ENCODE measurements at places on chromosomes 7 and 10. TPM values are rescaled to one million over a fixed set of nuclear protein-coding genes. Genes with fewer than 3 reads are reported as not detected.

ANXA8L1 gene
- not detected for total RNA-seq

GRCh38 chr7:46654546-46655443, 733.7 kb upstream of the IGFBP3 start:
- peak; percentile 96 for DNase-seq

- peak; percentile 6 for DNase-seq
Measured at GRCh38 chr7:85510287-85510686, 323.4 kb upstream of the SEMA3D start.

- no peak for DNase-seq
Measured at GRCh38 chr10:47175181-47176123, 124.5 kb upstream of the GDF10 start.

MDFIC gene
- 13.9 TPM for total RNA-seq

GRCh38 chr10:70588255-70588654, 14.3 kb downstream of the PRF1 start:
- DNase-seq, result no peak

DNA sequence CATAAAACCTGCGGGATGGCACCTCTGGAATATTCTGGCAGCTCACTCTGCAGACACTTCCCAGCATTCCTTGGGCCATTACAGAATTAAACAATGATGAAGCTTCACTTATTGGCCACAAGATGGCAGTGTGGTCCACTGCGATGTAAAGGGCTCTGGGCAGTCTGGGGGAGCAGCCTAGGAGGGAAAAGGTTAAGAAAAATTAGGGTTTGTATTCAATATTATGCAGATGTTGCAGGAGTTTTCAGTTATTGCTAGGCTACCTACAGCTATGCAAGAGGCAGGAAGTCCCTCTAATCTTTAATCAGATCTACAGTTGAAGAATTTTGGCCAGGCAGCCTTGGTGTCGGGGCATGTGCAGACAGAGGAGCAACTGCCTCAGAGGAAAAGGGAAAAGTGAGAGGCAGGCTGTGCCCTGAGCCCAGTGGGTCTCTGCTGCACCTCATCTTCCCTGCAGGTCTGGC, 233.2 kb upstream of the PRSS1 start:
- DNase-seq, result peak; percentile 58

DNA sequence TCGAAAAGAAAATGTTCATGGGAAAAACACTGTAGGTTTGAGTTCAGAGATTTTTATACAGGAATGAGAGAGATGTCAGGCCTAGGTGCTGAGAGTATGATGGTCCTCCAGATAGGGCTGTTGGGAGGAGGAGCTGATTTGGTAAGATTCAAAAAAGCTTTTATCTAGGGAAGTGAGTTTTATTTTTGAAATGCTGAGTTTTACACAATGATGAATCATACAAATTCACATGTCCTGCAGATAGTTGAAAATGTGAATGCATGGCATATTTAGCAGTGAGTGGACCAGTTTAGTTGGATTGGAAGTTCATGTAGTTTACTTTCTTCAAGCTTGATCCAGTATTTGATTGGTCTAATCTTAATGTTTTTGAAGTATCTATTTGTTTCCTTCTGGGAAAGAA, 154.8 kb downstream of the LRRC4 start:
- DNase-seq, result no peak

GLUD1 gene
- total RNA-seq, result 243 TPM

- DNase-seq, result no peak
Measured at GRCh38 chr7:40403703-40404476, 269.1 kb downstream of the SUGCT start.

DNA sequence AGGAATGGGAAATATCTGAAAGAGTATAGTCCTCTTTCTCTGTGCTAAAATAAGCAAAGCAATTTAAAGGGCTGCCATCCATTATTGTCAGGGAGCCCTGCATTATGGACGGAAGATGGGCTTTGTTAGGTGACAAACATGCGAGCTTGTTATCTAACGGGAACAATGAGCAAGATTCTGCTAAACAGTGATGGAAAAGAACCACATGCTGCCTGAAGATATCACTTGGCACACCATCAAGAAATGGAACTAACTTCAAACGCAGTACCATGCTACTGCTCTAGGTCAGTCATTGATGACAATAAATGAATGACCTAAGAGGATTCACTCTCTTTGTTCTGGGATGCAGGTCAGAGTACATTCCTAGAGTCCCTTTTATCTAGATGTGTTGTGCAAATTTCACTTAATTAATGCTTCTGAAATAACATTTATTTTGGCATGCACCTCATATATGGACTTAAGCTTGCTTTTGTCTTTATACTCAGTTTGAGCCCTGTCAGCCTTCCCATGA, 175.7 kb upstream of the PTN start:
- DNase-seq, result no peak

NRCAM gene
- total RNA-seq, result 116 TPM

ATG9B gene
- total RNA-seq, result not detected

RELN gene
- total RNA-seq, result 4.8 TPM

DNA sequence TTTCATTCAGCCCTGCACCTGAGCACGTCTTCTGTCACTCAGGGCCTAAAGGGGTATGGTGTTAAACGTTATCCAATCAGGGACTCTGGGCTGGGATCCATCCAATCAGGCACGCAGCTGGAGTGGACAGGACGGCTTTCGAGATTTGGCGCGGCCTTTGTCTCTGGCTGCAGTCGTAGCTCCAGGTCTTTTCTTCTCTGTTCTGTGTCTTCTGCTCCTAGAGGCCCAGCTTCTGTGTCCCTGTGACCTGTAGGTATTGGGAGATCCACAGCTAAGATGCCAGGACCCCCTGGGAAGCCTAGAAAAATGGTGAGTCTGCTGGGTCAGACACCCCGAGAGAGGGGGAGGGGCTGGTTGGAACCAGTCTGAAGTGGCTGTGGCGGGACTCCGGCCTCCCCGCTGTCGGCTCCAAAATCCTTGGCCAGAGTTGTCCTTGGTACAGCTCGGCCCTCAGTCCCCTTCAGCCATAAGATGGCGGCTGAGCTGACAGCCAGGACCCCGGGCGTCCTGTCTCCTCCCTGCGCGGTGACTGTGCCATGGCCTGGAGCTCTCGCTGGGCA, 11.7 kb upstream of the ZNF680 start:
- peak; percentile 61 for DNase-seq

DNA sequence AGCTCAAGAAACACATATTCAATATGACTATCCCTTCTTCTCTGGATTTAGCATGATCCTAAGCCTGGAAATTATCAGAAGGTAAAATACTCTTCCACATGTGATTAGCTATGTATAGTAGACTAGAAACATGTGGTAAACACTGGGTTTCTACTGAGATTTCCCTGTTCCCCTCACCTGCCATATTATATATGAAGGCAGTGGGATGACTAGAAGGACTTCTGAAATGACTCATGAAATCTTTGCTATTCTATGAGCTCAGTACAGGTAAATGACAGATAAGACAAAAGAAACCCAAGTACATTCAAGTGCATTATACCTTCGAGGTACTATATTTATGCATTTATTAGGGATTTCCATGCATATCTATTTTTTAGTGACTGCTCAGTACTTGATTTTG, 152.9 kb downstream of the DNAJB9 start:
- no peak for DNase-seq

THSD7A gene
- 2.5 TPM for total RNA-seq

GRCh38 chr10:32167450-32167849, 111.2 kb upstream of the KIF5B start:
- no peak for DNase-seq

GRCh38 chr7:98669329-98670000, 52.4 kb downstream of the NPTX2 start:
- no peak for DNase-seq

DNA sequence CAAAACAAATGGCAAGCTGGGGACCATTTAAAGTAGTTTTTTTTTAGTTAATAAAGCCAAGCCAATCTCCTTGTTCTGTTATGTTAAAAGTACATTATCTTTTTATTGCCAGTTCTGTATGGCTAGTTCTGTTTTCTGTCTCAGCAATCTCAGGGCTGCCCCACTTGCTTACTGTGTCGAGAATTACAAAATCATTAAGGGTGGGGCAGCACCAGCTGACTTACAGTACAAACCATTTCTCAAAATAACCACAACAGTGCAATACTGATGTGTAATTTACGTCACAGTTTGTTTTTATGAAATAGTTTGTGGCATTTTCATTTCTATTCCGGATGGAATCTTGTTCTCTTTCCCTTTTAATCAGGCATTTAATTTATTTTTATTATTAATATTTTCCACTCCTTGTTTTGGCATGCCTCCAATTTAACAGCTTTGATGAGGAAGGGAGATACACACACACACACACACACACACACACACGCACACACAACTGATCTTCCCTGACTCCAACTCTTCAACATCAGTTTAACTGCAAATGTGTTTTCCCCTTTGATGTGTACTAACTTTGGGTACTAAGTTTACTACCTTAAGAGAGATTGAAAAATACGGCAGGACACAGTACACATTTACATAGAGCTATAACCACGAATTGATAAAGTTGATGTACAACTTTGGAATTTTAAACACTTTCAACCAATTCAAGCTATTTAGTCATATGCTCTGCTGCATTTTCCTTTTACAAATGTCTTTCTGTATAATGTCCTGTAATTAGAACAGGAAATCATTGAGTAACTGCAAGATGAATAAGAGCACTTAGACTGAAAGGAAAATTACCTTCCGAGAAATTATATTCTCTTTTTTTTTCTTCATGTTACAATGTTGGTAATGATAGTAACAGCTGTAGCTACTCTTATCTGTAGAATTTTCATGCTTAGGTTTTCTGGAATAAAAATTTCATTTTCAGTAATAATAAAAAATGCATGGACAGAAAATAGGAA, 91.5 kb downstream of the ARID5B start:
- peak; percentile 76 for DNase-seq

- DNase-seq, result no peak
Measured at GRCh38 chr10:102066399-102067088, 1.4 kb downstream of the HPS6 start.

ANKRD30A gene
- total RNA-seq, result not detected

DNA sequence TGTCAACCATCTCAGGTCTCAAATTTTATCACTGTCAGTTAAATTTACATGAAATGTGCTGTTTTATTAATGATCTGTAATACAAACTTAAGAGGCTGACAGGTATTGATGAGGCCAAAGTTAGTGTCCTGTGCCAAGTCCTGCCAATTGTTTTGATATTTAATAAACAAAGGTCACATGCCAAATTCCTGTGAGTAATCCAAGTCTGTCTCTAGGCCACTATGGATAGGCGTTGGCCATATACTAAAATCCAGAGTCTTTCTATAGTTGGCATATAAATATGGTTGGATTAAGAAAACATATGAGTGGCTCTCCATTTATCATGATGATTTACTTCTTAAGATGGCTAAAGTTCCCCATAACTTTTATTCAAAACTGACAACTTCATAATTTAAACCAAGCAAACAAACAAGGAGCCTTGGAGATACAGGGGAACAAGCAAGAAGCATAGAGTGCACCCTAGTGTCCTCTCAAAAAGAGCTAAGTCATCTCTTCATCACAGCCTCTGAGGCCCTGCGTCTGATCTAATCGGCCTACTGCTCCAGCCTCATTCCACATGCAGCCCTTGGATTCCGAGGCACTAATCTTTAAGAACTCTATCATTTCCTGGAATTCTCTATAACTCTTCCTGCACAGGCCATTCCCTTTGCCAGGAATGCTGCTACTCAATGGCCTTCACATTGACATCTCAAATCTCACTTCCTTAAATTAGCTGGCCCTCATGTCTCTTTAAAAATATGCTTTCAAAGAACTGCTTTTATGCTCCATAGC, 32.7 kb upstream of the NRCAM start:
- no peak for DNase-seq

- DNase-seq, result no peak
Measured at GRCh38 chr7:41584746-41585145, 118.1 kb downstream of the INHBA start.

- no peak for DNase-seq
Measured at GRCh38 chr7:103010211-103010610, 64.4 kb downstream of the FBXL13 start.

DNA sequence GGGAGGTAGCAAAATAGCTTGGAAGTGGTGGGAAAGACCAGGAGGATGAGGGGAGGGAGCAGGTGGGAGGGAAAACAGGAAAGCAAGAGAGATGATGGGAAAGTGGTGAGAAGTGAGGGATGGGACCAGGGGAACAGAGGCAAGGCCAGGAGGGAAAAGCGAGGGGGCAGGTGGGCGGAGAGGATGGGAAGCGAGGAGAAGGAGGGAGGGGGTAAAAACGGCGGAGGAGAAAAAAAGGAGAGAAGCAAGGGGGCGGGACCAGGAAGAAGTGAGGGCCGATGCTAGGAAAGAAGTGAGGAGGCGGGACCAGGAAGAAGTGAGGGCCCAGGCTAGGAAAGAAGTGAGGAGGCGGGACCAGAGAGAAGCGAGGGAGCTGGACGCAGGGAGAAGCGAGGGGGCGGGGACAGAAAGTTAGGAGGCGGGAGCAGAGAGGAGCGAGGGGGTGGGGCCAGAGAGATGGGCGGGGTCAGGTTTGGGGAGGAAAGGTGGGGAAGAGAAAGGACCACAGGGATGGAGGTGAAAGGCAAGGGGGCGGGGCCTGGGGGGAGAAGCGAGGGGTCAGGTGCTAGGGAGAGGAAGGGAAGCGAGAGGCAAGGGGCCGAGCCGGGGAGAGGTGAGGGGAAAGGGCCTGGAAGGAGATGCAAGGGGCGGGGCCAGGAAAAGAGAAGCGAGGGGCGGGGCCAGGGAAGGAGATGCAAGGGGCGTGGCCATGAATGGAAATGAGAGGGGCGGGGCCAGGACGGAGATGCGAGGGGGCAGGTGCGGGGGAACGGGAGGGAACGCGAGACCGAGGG, 984 bp downstream of the SMURF1 start:
- DNase-seq, result peak; percentile 88

GRCh38 chr10:33939892-33940291, 605.4 kb upstream of the NRP1 start:
- DNase-seq, result no peak

DNA sequence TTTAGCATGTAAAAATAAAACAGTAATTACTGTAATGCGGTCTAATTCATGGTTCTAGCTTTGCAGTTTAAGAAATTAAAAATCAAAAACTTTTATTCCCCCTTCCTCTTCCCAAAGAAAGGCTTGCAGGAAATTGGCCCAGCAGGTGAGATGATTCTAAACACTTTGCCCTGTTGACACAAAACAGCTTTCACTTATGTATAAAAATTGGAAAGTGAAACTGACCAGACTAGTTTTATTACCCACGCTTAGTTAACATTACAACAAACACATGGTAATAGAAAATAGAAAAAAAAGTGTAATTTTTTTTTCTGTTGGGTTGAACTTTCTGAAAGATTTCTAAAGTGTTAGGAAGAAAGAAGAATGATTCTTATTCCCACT, 1.2 kb upstream of the CCDC6 start:
- peak; percentile 22 for DNase-seq

- no peak for DNase-seq
Measured at GRCh38 chr10:93872375-93873158, 21.2 kb upstream of the SLC35G1 start.

ECHS1 gene
- 110 TPM for total RNA-seq

GRCh38 chr7:118006979-118007378, 133.7 kb upstream of the CTTNBP2 start:
- DNase-seq, result peak; percentile 43

MBLAC1 gene
- total RNA-seq, result 1.6 TPM

All from renal cortical epithelial cell (primary cell).